Activated naive CD4-positive, alpha-beta T cell (primary cell): ENCODE measurements at places on chromosomes 2 and 18.

DNA sequence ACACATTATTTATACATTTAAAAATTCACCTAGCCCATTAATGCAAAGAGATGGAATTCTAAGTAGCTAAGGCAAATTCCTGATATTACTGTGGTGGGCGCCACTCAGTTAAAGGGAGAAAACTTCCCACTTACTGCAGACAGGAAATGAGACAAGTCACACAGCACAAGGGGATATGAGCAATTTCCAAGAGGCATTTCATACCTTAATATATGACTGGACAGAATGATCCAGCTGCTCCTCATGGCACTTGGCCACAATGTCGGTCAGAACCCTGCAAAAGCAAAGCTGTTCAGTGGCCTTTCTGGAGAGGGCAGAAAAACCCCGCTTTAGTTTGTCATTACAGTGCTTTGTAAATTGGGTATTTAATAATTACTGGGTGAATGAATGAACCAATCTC is 121.4 kb upstream of the CCDC195 start:
- no peak for DNase-seq

DNA sequence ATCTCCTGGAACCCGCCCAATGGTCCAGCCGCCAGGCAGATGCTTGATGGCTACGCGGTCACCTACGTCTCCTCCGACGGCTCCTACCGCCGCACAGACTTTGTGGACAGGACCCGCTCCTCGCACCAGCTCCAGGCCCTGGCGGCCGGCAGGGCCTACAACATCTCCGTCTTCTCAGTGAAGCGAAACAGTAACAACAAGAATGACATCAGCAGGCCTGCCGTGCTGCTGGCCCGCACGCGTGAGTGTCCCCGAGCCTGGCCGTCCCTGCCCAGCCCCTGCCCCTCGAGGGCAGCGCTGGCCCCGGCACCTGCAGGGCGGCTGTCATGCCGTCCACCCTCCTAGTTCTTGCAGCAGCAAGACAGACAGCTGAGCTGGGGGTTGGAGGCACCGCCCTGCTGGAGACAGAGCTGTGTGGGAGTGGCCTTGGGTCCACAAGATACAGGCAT is 36.7 kb downstream of the MTERF4 start:
- no peak for DNase-seq

GRCh38 chr2:61534926-61535325 is 3.2 kb downstream of the XPO1 start:
- DNase-seq: no peak

DNA sequence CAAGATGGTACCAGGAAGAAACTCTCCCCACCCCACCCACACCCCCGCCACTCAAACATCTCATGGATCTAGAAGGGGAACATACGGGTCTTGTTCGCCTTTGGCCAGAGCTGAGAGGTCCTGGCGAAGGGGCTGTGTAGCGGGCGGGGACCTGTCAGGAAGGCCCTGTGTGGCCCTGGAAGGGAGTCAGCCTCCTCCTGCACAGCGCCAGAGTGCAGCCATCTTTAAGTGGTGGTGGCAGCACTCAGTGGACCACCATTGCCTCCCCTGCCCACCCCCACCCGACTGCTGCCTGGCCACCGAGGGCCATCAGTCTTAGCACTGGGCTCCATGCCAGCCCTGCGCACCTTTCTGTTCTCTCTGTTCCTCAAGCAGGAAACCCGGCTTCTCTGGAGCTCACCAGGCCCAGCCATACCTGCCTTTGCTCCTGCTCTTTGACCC is 11.6 kb upstream of the FAHD2A start:
- DNase-seq: no peak

DNA sequence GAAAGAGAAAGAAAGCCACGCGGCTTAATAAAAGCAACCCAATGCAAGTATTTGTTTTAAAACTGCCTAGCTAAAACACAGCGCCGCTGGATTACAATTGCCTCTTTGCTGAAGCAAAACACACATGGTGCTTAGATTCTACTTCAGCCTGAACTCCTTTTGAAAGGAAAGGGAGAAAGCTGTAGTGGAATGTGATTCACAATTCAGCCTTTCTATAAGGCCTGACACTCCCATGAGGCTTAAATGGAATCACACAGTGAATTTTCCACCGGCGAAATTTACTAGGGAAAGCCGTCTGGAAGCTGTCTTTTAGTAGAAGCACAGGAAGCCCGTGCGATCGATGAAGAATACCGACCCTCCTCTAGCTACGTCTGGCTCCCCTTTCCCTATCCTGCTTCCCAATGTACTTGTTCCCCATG is 348.0 kb downstream of the DLGAP1 start:
- no peak for DNase-seq

DNA sequence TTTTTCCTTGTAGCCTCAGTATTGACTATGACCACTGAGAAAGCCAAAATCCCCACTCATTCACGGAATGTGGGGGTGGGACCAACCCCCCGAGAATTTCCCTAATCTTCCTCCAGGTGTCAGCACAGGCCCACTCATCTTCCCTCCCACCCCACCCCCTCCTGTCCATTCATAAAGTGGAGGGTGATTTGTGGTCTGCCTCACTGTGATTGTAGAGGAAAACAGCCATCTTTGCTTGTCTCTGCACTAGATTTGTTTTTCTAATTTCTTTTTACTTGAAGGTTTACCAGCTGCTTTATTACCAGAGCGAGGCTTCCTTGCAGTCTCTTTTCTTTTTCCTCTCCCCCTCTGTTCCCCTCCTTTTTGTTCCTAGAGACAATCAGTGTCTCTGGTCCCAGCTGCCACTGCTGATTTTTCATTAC is 171.8 kb downstream of the ICOS start:
- no peak for DNase-seq

GRCh38 chr2:61091485-61091884 is 25.8 kb downstream of the SANBR start:
- DNase-seq: no peak

DNA sequence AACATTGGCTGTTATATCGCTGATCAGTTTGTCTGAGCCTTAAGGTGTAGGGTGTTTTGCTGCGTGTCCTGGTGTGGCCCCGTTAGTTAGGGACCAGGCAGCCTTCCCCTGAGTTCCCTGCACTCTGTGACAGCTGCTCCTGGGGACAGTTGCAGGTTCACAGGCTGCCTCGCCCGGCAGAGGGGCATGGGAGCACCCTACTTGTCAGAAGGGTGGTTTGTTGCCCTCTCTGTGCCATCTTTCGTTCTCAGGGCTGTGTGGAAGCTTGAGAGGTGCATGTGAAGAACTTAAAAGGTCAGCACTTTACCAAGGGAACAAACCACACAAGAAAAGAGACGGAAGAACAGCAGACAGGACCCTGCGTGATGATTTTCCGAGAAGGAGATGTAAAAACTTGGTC is 159.6 kb downstream of the LDLRAD4 start:
- no peak for DNase-seq

GRCh38 chr18:13280070-13280795 is 61.7 kb downstream of the LDLRAD4 start:
- DNase-seq: no peak

DNA sequence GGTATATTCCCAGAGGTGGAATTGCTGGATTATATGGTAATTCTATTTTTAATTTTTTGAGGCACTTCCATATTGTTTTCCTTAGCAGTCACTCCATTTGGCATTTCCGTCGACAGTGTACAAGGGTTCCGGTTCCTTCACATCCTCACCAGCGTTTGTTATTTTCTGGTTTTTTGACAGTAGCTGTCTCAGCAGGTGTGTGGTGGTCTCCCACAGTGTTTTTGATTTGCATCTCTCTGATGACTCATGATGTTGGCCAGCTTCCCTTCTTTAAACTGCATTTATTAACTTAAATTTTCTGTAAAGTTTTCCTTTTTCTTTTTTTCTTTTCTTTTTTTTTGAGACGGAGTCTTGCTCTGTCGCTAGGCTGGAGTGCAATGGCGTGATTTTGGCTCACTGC is 19.7 kb downstream of the SH3BP4 start:
- no peak for DNase-seq

DNA sequence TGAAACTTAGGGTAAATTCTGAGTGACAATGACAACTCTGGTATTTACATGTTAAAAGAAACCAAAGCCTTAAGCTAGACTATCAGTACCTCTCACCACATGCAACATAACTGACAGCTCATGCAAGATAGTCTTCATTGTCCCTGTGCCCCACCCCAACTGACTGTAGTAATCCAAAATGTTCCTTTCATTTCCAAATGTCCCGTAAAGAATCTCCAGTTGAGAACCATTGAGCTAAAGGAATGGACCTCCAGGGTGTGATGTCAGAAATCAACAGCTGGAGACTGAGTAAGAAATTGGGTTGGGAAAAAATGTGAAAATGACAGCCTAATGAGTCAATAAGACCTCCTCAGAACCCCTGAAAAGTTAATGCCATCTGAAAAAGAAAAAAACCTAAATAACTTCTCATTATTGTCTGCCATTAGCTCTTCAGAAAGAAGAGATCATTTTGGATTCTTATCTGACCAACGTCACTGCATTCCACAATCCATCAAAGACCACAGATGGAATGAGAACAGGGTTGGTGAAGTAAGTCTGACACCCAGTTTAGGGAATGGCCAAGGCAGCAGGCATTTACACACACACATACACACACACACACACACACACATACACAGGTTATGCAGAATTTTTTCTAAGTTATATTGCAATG is 51.7 kb upstream of the ACVR2A start:
- DNase-seq: no peak

GRCh38 chr2:70188460-70188859 is 2.4 kb downstream of the C2orf42 start:
- no peak for DNase-seq

DNA sequence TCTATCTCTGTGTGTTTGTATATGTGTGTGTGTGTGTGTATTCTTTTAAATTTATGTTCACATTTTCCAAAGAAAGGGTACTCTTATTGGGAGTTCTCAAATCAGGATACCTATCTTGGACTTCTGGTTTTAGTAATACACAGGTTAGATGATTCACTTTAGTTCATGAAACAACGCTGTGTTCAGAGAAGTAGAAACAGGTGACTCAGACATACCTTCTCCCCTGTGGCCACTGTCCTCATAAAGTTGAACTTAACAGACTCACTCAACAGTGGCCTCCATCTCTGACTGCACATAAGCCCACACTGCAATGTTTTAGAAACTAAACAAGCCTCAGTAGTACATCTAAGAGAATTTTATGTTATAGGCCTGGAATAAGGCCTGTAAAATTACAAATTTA is 566.6 kb upstream of the VRK2 start:
- DNase-seq: no peak

DNA sequence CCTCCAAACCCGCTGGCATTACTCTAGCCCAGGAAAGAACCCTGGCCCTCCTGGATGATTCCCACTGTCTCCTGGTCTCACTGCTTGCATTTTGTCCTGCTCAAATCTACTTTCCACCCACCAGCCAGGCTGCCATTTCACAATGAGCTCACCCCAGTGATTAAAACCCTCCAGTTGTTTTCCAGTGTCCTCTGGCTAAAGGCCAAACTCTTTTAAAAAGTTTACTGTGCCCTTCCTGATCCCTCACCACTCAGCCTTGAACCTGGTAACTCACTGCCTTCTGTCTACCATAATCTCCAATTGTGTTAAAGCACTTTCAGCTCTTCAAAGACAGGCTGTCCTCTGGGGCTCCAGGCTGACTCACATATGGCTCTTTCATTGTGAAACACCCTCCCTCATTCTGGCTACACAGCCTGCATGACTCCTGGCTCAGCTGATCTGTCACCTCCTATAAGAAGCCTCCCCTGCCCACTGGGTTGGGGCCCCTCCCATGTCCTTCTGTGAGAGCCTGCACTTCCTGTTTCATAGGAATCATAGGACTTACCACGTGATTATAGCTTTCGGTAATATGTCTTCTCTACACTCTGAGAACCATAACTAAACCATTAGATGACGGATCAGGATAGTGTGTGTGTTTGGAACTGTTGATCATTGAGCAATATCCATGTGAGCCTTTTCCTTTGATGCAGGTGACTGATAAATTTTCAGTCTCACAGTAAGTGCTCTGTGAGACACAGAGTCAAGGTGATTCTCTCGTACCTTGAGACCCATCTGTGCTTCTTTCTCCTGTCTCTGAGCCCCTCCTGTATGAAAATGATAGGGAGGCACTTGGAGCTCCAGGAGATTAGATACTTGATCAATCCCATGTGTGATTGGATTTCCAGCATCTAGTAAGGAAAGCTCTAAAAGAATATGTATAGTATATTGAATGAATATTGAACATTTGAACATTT is 590.8 kb upstream of the ID2 start:
- no peak for DNase-seq

DNA sequence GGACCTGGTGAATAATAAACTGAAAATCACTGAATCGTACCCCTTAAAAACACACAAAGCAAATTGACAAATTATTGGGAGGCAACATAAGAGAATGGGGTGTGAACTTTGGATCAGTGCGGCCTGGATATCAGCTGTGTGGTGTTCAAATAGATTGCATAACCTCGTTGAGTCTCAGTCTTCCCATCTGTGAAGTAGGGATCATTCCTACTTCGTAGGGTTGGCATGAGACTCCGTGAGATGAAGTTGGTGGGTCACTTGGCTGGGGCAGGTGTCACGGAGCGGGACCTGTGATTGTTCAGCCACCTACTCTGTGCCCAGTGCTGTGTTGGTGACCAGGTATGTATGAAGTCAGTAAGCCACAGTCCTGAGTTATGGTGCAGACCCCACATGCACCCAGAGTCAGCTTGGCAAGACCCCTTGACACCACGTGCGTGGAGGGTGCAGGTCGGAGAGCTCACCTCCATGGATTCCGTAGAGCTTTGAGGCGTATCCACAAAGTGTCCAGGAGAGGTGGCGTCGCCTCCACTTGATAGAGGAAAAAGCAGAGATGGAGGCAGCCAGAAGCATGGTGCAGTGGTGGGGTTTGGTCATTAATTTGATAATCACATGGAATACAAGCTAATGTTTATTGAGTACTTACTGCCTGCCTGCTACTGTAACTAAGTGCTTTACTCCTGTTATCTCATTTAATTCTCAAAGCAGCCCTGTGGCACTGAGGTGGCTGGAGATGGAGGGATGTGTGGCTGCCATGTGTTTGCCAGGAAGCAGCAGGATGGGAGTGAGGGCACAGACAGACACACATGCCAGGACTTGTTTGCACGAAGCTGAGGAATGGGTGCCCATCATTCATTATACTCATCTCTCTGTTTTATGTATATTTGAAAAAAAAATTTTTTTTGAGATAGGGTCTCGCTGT is 35.8 kb downstream of the HPCAL1 start:
- no peak for DNase-seq
